Panc1 (cell line): ENCODE measurements at places on chromosomes 6 and 20.

DNA sequence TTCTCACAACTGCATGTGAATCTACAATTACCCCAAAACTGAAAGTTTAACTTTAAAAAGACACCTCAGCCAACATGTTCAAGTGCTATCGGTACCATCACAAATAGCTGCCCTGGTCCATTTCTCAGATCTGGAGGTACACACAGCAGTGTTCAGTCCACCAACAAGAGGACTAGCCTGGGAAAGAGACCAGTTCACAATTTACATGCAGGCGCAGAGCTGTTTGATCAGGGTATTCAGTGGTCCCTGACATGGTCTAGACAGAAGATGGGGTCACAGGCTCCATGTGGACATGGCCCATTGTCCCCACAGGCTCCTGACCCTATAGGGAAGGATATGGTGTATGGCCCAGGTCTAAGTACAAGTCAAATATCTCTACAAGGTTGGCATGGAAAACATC is 15.6 kb upstream of the TGM6 start:
- DNase-seq: no peak

GRCh38 chr20:37907677-37908401 is 4.9 kb downstream of the VSTM2L start:
- DNase-seq: no peak

- DNase-seq: no peak
These were observed 22.9 kb upstream of the PLEKHG1 start for GRCh38 chr6:150576651-150577226.

DNA sequence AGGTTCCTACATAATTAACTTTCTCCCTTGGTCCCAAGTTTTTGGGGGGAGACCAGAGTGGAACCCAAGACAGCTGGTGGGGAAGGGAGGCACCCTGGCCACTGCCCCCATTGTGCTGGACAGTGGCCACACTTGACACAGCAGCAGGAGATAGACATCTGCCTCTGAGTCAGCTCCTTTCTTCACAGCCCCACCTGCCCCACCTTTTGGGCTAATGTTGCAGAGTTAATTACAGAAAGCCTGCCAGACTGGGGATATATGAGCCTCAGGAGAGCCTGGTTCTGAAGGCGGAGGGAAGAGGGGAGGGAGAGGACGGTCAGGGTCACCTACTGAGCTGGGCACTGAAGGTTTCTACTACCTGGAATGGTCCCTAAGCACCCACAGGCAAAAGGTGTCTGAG is 50.6 kb downstream of the MAFB start:
- DNase-seq: no peak

DNA sequence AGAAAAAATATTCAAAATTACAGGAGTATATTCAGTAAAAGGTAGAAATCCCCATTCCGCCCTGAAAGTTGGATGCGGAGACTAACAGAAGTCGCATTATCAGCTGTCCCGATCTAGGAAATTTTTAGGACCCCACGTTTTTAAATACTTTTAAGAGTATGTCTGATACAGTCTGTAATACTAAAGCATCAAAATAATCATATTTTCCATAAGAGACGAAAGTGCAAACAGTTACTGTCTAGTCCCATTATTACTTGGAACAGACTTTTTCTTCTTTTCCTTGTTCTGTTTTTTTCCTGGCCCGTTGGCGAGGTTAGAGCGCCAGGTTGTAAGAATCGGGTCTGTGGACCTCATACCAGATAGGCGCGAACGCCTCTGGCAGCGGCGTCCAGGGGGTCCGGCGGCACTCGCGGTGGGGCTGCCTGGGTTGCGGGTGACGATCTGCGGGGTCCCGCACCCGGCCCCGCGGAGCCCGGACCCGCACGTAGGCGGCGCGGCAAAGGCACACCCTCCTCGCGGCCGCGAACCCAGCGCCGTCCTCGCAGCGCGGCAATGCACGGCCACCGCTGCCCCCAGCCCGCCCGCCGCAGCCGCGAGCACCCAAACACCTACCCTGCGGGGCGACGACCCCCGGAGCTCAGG is 460 bp downstream of the PLAGL1 start:
- DNase-seq: no peak

DNA sequence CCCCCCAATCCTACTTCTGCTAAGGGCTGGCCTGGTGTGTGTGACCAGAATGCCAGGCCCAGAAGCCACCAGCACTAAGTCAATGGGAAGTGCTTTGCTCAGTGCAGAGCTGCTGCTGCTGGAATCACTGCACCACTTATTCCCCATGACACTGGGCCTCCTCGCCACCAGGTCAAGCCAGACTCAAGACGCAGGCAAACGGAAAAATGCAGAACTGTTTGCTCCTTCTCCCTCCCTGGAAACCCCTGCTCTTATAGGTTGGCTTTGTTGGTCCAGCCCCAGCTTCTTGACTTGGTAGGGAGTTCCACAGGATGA is 121.9 kb downstream of the PHACTR3 start:
- DNase-seq: no peak

DNA sequence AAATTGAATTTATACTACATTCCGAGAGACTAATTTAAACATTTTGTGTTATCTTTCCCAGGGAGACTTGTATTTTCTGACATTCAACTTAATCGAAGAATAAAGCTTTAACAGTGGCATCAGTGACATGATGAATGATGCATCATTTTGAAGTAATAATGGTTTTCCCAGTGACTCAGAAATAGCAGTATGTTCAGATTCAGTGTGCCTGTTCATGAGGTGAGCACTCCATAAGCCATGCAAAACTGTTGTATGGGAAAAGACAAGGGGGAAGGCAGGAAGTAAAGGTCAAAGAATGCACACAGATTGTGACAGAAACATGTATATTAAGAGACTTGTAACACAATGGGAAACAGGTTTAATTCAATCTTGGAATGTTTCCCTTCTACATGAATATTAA is 1348.2 kb upstream of the GJE1 start:
- DNase-seq: no peak

DNA sequence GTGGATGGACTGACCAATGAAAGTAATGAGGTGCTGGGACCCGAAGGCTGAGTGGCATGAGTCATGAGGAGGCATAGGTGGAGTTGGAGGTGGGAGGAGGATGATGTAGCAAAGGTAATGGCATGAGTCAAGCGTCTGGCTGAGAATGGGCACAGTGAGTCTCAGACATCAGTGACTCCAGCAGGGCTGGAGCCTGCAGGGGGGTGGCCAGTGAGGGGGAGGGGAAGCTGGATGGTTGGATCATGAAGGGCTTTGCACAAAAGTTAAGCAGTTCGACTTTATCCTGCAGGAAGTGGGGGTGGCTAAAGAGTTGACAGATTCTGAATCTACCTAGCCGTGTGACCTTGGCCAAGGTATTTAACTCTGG is 99.0 kb upstream of the IYD start:
- no peak for DNase-seq

GRCh38 chr20:2164966-2165365 is 63.3 kb downstream of the STK35 start:
- no peak for DNase-seq

- DNase-seq: no peak
These were observed 627 bp upstream of the EIF6 start for GRCh38 chr20:35284992-35285805.

DNA sequence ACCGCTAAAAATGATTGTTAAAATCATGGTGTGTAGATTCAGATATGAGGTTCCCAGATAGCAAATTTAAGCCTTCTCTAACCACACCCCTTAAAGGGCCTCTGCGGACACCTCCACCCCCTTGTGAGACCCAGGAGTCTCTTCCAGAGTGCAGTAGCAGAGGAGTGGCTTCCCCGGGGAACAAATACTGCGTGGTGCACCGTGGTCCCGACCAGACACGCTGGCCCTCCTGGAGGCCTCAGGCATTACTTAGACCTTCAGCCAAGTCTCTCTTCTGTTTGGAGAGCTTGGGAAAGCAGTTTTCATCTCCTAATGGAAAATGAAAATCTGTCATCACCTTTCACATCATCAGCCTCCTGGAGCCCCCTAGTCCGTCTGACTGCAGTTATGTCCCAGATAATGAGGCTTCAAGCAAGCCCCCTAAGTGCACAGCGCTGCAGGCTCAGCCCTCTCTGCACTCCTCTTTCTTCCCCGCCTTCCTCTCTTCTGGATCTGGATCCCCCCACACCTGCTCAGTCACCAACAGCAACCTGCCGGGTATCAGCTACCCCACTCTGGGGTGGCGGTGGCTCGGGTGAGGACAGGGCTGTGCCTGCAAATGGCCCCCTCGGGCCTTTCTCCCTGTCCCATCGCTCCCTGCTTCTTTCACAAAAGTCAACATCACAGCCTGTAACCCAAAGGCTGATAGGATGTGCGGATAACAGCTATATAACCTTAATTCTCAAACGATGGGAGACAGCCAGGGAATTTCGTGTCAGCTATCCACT is 58.8 kb upstream of the TAGAP start:
- DNase-seq: no peak

DNA sequence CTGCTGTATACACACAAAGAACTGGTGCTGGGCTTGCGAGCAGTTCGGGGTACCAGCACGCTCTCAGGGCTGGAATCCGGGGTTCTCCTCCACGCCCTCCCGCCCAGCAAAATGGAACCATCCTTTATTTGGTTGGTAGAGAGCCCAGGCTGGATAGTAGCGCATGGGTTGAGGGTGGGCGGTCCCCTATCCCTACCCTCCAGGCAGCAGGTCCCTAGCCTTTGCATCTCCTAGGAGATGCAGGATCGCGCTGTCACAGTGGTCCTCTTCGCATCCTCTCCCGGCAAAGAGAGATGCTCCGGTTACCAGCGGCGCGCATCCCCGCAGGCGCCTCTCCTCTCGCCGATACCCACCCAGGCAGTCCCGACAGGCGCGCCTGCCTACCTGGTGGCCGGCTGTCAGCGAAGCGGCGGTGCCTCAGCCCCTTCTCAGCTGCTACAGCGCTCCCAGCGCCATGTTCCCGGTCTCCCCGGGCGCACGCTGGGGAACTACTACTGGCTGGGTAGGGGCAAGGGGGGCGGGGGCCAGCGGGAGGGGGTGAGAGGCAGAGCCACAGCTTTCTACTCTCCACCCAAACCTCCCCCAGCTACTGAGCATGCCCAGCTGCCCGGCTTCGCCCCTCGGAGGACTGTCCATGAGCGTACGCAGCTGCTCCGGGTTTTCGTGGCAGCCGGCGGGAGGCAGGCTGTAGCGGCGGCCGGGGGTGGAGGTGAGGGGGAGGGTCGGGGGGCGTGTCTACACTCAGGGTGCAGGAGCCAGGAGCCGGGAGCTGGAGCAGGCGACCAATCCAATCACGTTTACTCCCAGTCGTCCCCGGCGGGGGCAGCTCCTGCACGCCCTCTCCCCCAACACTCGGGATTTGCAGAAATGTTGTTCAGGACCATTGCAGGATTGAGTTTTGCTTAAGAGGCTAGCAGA is at the start of gene PAK5:
Gene PAK5 (minus strand): TSS at position 699 of the 918 bp plus-strand sequence. CDS start 194,748 bp downstream, outside the sequence.
- no peak for DNase-seq

- no peak for DNase-seq
These were observed 1.2 kb downstream of the SLC35D3 start for GRCh38 chr6:136923116-136923953.

GRCh38 chr6:143673669-143674068 is 4.1 kb upstream of the PHACTR2 start:
- DNase-seq: no peak

DNA sequence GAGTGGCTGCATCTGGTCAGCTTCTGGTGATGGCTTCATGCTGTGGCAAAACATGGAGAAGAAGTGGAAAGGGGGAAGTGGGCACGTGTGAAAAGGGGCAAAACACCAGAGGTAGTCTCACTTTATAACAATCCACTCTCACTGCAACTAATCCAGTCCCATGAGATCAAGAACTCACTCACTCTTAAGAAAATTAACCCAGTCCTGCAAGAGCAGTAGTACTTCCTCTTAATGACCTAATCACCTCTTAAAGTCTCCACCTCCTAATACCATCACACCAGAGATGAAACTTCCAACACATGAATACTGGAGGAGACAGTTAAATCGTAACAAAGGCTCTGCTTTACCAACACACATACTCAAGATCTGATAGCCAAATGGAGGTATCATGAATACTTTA is 152.6 kb downstream of the THEMIS start:
- no peak for DNase-seq

DNA sequence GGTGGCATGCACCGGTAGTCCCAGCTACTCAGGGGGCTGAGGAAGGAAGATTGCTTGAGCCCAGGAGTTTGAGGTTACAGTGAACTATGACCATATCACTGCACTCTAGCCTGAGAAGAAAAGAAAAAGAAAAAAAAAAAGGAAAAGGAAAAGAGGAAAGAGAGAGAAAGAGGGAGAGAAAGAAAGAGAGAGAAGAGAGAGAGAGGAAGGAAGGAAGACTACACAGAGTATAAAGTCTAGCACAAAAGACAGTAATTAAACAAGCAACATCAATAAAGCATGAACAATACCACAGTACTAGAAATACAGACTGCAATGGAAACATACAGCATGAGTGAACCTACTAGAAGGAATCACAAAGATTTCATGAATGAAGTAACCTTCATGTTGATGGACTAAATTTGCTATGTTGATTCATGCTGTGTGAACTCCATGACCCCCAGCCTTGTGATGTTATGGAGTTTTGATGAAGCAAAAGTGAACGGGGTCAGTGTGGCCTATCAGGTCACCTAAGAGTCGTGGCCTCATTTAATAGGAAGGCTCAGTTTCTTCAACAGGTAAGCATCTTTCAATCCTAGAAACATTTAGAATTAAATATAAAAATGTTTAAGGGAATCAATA is 57.6 kb downstream of the NUDT3 start:
- no peak for DNase-seq
